SK-N-MC (cell line): ENCODE measurements at places on chromosomes 13 and 19.
A peak's percentile ranks its signal among the peaks of the same experiment; 100 is the strongest.

DNA sequence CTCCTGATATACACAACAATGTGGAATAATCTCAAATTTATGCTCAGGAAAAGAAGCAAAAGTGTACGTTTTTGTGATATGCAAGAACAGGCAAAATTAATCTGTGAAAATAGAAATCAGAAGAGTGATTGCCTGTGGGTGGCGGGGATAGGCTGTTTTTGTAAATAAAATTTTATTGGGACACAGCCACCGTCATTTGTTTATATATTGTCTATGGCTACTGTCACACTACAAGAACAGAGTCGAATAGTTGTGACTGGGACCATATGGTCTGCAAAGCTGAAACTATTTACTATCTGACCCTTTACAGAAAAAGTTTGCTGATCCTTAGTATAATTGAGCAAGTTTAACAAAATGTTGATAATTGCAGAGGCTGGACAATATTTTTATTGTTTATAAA is 269.5 kb upstream of the HTR2A start:
- no peak for DNase-seq

DNA sequence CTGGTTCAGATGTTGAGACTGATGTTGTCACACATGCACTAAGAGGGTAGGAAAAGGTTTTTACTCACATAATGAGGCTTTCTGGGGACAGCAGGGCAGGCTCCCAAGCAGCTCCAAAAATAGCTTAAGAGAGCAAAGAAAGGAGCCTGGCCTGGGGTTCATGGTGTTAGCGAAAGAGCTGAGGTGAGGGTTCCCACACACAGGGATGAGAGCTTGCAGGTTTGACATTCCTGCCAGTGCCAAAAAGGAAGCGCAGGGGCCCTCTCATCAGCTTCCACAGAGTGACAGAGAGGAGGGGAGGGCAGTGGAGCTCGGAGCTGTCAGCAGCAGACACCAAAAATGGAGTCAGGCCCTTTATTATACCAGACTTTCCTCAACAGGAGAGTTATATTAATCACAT is 65.5 kb upstream of the FAM216B start:
- DNase-seq: no peak

DNA sequence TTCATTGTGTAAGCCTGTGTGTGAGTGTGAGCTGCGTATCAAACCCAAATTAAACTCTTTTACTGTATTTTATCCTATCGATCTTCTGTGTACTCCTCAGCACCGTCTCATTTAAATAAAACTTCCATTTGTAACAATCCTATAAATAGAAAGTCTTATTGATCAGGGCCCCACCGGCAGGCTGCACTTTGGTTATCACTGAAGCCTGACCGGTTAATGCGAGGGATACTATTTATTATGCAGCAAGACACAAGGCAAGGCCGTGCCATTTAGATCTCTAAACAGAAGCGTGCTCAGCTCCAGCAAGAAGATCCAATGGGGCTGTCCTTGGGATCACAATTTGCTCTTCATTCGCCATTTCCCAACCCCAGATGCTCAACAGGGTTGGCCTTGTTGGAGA is 252.6 kb upstream of the TSHZ3 start:
- no peak for DNase-seq

GRCh38 chr13:62879071-62879470 is 1463.4 kb upstream of the PCDH20 start:
- DNase-seq: peak; percentile 91

DNA sequence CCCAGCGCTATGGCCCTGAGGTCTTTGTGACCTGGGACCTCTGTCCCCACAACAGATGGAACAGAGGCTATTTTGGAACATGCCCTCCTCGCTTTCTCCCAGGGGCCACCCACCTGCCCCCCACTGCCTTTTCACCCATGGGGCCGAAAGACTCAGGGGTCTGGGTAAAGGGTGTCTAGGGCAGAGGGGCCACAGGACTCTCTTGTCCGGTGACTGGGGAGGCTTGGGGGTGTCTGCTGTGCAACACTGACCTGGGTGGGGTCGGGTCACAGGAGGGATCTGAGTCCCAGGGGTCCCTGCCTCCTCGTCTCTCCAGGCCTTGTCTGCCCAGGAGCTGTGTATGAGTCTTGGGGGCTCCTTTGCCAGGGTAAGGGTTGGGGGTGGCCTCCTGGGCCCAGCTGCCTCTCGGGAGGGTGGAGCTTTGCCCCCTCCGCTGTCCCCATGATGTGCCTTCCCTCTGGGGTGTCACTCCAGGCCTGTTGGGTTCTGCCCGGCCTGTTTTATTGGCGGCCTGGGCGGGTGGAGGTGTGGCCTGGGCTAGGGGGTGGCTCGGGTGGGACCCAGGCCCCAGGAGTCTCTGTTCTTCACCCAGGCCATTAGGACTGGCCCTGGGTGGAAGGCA is 2.1 kb downstream of the ARID3A start:
- DNase-seq: no peak

DNA sequence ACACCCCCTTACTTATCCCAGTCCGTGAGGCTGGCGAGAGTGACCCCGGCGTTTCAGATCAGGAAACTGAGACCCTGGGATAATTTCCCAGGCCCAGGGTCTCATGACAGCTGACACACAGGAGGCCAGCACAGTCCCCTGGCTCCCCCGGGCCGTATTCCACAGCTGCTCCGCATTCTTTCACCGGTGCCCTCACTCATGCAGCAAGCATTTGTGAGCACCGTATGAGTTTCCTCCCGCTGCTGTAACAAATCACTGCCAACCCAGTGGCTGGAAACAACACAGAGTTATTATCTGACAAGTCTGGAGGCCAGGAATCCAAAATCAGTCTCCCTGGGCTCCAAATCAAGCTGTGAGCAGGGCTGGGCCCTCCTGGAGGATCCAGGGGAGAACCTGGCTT is 21.3 kb downstream of the GADD45B start:
- DNase-seq: no peak

GRCh38 chr19:47520839-47521238 is 6.0 kb upstream of the NAPA start:
- no peak for DNase-seq

GRCh38 chr13:33728271-33729037 is 89.5 kb upstream of the RFC3 start:
- DNase-seq: no peak

GRCh38 chr13:43766725-43767124 is 20.0 kb downstream of the ENOX1 start:
- DNase-seq: no peak

- DNase-seq: no peak
Observed at GRCh38 chr13:40609972-40610726, 56.3 kb downstream of the FOXO1 start.
